Thyroid gland (tissue), 4 donors: ENCODE measurements at places on chromosomes 2 and 18.

GRCh38 chr2:201839727-201840126 is 33.4 kb downstream of the CDK15 start:
- no peak for DNase-seq
- no peak overlapping the region for H3K4me3 ChIP-seq
- no peaks in the 10 kb centered on the region for H3K27me3 ChIP-seq
- no peak overlapping the region for H3K27ac ChIP-seq
- H3K36me3 ChIP-seq, result no peaks in the 10 kb centered on the region
- no peaks in the 10 kb centered on the region for H3K4me1 ChIP-seq

- H3K4me3 ChIP-seq, result no peak overlapping the region
- H3K4me1 ChIP-seq, result no peaks in the 10 kb centered on the region
- no peaks in the 10 kb centered on the region for H3K36me3 ChIP-seq
- H3K27me3 ChIP-seq, result no peaks in the 10 kb centered on the region
- H3K27ac ChIP-seq, result no peak overlapping the region
- no peak for DNase-seq
Observed at GRCh38 chr2:232901736-232902578, 31.9 kb downstream of the SNORC start.

DNA sequence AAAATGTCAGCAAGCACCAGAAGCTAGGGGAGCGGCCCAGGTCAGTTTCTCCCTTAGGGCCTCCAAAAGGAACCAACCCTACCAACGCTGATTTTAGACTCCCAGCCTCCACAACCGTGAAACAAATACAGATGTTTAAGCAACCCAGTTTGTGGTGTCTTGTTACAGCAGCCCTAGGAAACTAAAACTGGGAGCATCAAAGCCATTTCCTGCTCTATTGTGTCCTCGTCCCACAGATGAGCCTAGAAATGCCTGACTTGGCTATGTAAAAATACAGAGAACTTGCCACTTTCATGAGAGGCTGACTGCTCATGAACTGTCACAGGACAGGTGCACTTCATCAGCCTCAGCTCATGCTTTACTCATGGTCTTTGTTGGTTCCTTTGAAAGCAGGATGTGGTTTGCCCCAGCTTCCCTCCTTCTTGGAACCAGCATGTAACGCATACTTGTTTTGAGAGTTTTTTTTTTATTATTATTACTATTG is 97.6 kb upstream of the SLC39A10 start:
- H3K4me3 ChIP-seq, result no peak overlapping the region
- DNase-seq, result no peak
- no peaks in the 10 kb centered on the region for H3K36me3 ChIP-seq

DNA sequence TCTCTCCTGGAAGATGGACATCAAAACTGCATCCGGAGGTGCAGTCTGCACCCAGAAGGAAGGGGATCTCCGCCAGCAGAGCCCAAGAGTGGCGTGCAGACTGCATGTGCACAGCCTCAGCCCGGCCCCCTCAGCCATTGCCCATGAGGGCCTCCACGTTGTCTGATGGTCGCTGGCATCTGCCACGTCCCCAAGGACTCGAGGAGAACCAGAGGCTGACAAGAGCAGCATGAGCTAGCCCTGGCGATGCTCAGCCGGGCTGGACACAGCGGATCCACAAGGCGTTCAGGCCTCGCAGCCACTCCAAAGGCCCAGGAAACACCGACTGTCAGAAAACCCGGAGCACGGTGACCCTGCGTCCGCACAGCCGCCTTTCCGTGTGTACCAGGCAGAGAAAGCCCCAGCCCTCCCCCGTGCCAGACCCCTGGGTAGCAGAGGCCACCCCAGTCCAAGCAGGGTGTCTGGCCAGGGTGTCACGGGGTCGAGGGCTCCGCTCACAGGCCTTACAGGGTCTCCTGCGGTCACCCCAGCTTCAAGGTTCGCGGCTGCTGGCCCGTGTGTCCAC is 48.3 kb downstream of the SLC66A2 start:
- H3K27ac ChIP-seq, result no peak overlapping the region
- no peaks in the 10 kb centered on the region for H3K4me1 ChIP-seq
- DNase-seq, result no peak
- H3K27me3 ChIP-seq, result no peaks in the 10 kb centered on the region
- H3K4me3 ChIP-seq, result no peak overlapping the region

GRCh38 chr2:117674172-117674571 is 140.3 kb upstream of the DDX18 start:
- DNase-seq, result no peak
- H3K36me3 ChIP-seq, result no peaks in the 10 kb centered on the region
- no peak overlapping the region for H3K4me3 ChIP-seq
- H3K27me3 ChIP-seq, result no peaks in the 10 kb centered on the region
- no peaks in the 10 kb centered on the region for H3K4me1 ChIP-seq
- H3K27ac ChIP-seq, result no peak overlapping the region

GRCh38 chr2:220433131-220433530 is 805.7 kb downstream of the SLC4A3 start:
- no peaks in the 10 kb centered on the region for H3K36me3 ChIP-seq
- no peak for DNase-seq
- no peaks in the 10 kb centered on the region for H3K4me1 ChIP-seq

GRCh38 chr18:47260120-47260923 is 8.9 kb upstream of the SKOR2 start:
- no peaks in the 10 kb centered on the region for H3K4me1 ChIP-seq
- no peak overlapping the region for H3K4me3 ChIP-seq
- no peaks in the 10 kb centered on the region for H3K36me3 ChIP-seq
- no peak overlapping the region for H3K27ac ChIP-seq

- H3K27me3 ChIP-seq, result no peaks in the 10 kb centered on the region
- no peaks in the 10 kb centered on the region for H3K36me3 ChIP-seq
- peak overlapping the region; percentile 50 for H3K27ac ChIP-seq
- peaks cover 11% of the 10 kb centered on the region for H3K4me1 ChIP-seq
- no peak for DNase-seq
Observed at GRCh38 chr2:46187112-46187618, 110.0 kb upstream of the EPAS1 start.

- H3K4me1 ChIP-seq, result no peaks in the 10 kb centered on the region
- no peaks in the 10 kb centered on the region for H3K36me3 ChIP-seq
- H3K27me3 ChIP-seq, result no peaks in the 10 kb centered on the region
- no peak overlapping the region for H3K4me3 ChIP-seq
Observed at GRCh38 chr2:12415536-12415935, 301.2 kb upstream of the TRIB2 start.

GRCh38 chr18:61941948-61942471 is 49.2 kb upstream of the RNF152 start:
- H3K4me3 ChIP-seq, result no peak overlapping the region
- H3K36me3 ChIP-seq, result no peaks in the 10 kb centered on the region
- no peak overlapping the region for H3K27ac ChIP-seq
- DNase-seq, result no peak
- H3K4me1 ChIP-seq, result no peaks in the 10 kb centered on the region
- H3K27me3 ChIP-seq, result no peaks in the 10 kb centered on the region

GRCh38 chr2:8337321-8337720 is 344.5 kb upstream of the ID2 start:
- H3K27ac ChIP-seq, result no peak overlapping the region
- DNase-seq, result no peak
- H3K27me3 ChIP-seq, result no peaks in the 10 kb centered on the region
- H3K4me1 ChIP-seq, result no peaks in the 10 kb centered on the region
- no peaks in the 10 kb centered on the region for H3K36me3 ChIP-seq
- no peak overlapping the region for H3K4me3 ChIP-seq

DNA sequence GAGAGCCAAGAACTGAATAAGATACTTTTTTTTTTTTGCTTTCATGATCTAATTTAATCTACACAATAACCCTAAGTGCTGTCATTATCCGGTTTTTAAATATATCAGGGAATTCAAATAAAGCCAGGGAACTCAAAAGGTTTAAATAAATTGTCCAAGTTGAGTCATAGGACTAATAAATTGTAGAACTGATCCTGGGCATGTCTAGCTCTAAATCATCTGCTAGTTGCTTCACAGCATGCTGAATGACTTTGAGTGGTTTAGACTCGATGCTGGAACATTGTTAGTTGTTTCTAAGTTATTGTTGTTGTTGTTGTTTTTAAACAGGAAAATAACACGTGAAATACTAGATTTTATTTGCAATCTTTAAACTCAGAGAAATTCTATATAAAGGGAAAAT is 147.2 kb upstream of the HNMT start:
- no peak overlapping the region for H3K27ac ChIP-seq
- no peaks in the 10 kb centered on the region for H3K4me1 ChIP-seq
- no peak for DNase-seq
- H3K36me3 ChIP-seq, result no peaks in the 10 kb centered on the region
- no peaks in the 10 kb centered on the region for H3K27me3 ChIP-seq
- H3K4me3 ChIP-seq, result no peak overlapping the region

- no peak overlapping the region for H3K4me3 ChIP-seq
- peak; percentile 40 for DNase-seq
- peaks cover 11% of the 10 kb centered on the region for H3K4me1 ChIP-seq
- H3K36me3 ChIP-seq, result no peaks in the 10 kb centered on the region
- no peaks in the 10 kb centered on the region for H3K27me3 ChIP-seq
Observed at GRCh38 chr2:106085181-106085940, 108.7 kb downstream of the UXS1 start.

DNA sequence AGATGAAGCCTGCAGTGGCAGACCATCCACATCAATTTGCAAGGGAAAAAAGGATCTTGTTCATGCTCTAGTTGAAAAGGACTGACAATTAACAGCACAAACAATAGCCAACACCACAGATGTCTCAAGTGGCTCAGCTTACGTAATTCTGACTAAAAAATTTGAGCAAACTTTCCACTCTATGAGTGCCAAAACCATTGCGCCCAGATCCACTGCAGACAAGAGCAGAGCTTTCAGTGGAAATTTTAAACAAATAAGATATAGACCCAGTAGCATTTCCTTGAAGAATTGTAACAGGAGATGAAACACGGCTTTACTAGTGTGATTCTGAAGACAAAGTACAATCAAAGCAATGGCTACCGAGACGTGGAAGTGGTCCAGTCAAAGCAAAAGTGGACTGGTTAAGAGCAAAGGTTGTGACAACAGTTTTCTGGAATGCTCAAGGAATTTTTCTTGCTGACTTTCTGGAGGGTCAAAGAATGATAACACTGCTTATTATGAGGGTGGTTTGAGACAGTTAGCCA is 12.0 kb upstream of the ZNF396 start:
- H3K4me1 ChIP-seq, result peaks cover 5% of the 10 kb centered on the region
- peak; percentile 24 for DNase-seq
- no peaks in the 10 kb centered on the region for H3K36me3 ChIP-seq
- peak overlapping the region; percentile 61 for H3K27ac ChIP-seq
- no peaks in the 10 kb centered on the region for H3K27me3 ChIP-seq

DNA sequence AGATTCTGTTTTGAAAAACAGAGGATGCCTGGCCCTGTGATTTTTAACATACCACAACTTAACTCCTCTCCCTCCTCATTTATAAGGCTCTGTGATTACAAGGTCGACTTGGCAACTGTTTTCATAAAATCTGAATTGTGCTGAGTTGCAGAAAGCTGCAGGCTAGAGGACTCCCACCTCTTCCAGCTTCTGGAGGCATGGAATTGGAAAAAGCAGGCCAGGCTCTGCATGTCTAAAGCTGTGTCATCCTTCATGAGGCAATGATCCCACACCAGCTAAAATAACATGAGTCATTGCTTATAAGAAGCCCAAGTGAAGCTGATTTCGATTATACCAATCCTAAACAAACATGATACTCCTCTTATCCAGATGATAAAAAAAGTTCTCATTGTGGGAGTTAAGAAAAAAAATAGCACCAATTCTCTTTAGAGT is 11.7 kb downstream of the ARHGAP28 start:
- H3K4me3 ChIP-seq, result no peak overlapping the region
- DNase-seq, result peak; percentile 69
- H3K27ac ChIP-seq, result peak overlapping the region; percentile 67
- no peaks in the 10 kb centered on the region for H3K27me3 ChIP-seq

- DNase-seq, result no peak
- no peak overlapping the region for H3K4me3 ChIP-seq
Observed at GRCh38 chr2:217459680-217460405, 543.0 kb downstream of the TNS1 start.

- no peaks in the 10 kb centered on the region for H3K27me3 ChIP-seq
- no peak overlapping the region for H3K4me3 ChIP-seq
- H3K4me1 ChIP-seq, result no peaks in the 10 kb centered on the region
- peaks cover 76% of the 10 kb centered on the region for H3K36me3 ChIP-seq
- no peak overlapping the region for H3K27ac ChIP-seq
Observed at GRCh38 chr2:69509011-69509749, 71.9 kb upstream of the NFU1 start.

DNA sequence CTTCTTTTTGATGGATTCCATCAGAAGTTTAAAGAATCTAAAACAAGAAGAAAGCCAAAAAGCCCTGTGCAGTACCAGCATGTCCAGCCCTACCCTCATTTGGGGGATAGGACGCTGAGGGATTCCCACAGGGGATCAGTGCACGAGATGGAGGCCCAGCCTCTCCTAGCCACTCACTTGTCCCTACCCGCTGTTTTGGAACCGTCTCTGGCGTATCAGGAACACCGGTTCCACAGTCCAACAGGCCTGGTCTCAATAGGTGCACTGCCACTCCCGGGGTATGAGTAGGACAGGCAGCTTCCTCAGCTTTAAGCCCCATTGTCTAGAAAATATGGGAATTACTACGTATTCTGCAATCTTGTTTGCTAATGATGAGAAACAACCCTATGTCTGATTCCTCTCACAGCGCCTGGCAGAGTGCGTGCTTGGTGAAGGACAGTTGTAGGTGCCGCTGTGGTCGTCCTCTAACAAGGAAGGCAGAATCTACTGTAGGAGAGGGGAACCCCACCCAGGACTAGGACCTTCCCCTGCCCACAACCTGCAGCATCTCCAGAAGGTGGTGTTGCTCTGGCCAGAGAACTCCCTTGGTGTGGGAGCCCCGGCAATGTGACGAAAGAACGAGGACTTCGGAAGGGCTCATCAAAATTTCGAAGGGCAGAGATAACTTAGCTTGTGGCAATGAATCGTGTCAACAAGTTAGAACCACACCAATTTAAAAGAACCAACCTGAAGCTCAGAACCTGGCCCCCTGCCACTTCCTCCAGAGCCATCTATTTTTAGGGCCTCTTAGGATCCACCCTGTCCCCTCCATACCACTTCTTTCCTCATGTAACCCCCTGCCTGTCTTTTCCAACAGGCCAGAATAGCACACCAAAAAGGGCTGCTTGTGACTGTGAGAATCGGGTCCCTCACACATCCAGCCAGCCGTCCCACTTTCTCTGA is 71.7 kb downstream of the POLR1A start:
- peaks cover 10% of the 10 kb centered on the region for H3K36me3 ChIP-seq
- H3K4me1 ChIP-seq, result peaks cover 58% of the 10 kb centered on the region
- DNase-seq, result peak; percentile 66
- H3K27me3 ChIP-seq, result no peaks in the 10 kb centered on the region
- peak overlapping the region; percentile 100 for H3K27ac ChIP-seq

DNA sequence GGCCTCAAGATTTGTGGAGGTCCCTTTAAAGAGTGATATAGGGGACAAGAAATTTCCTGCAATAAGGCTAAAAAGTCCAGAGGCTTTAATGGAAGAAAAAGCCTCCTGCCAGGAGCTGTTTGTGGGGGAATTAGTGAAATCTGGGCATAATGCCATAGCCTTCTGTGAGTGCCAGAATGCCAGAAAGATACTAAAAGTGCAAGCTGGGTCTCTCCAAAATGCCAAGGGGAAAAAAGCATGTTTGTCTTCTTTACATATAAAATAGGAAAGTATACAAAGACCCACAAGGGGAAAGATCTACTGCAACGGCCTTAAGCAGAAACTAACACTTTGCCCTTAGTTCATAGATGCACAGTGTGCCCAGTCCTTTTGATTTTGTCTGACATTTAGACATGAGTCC is 647.7 kb upstream of the ZNF804A start:
- H3K27me3 ChIP-seq, result no peaks in the 10 kb centered on the region
- no peaks in the 10 kb centered on the region for H3K4me1 ChIP-seq
- H3K4me3 ChIP-seq, result no peak overlapping the region
- no peak overlapping the region for H3K27ac ChIP-seq
- H3K36me3 ChIP-seq, result no peaks in the 10 kb centered on the region

GRCh38 chr18:8972116-8972515 is 130.4 kb upstream of the NDUFV2 start:
- no peaks in the 10 kb centered on the region for H3K4me1 ChIP-seq
- no peaks in the 10 kb centered on the region for H3K27me3 ChIP-seq
- no peak for DNase-seq
- H3K4me3 ChIP-seq, result no peak overlapping the region
